ENCODE measurements at places on chromosomes 16 and 17.

DNA sequence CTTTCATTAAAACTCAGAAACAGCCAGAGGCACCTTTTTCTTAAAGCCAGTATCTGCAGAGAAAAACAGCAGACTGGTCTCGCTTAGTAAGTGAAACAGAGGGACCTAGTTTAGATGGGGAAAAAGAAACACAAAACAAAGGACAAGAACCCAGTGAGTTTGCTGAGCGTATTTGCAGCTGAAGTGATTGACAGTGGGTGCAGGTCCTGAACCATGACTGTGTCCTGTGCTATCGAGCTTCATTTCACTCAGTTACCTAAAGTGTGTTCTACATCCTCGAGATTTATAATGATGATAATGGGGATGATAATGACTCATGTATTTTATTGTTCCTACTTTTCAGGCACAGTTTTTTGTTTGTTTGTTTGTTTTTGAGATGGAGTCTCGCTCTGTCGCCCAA lies 31.7 kb upstream of the WFIKKN2 start:
- no peak for DNase-seq

GRCh38 chr16:54878301-54878700 lies 52.4 kb upstream of the IRX5 start:
- no peak for DNase-seq

DNA sequence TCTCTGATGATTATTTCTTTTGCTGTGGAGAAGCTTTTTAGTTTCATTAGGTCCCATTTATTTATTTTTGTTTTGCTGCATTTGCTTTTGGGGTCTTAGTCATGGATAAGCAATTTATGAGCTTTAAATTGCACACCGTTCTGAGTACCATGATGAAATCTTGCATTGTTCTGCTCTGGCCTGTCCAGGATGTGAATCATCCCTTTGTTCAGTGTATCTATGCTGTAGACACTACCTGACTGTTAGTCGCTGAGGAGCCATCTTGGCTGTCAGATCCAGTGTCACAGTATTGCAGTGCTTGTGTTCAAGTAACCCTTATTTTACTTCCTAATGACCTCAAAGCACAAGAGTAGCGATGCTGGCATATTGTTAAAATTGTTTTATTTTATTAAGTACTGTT lies 218.0 kb upstream of the CNTNAP4 start:
- no peak for DNase-seq

GRCh38 chr17:60439501-60439900 lies 17.2 kb downstream of the CHCT1 start:
- DNase-seq = no peak

DNA sequence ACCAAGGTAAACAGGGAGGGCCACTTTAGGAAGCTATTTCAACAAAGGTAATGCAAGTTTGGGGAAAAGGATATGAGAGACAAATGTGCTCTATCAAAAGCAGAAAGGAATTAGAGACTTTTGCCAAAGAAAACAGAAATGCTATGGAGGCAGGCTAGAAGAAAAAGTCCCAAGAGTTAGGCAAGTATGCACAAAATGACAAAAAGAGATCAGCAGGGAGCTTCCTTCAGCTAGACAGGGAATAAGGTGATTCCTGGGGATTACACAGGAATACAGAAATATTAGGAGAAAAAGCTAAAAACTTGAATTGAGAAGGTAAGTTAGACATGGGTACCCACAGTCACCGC lies 2.4 kb downstream of the FXR2 start:
- DNase-seq = no peak

GRCh38 chr16:51900221-51900780 lies 646.6 kb downstream of the TOX3 start:
- DNase-seq = no peak

GRCh38 chr16:28191364-28191960 lies 20.3 kb downstream of the XPO6 start:
- DNase-seq = no peak

GRCh38 chr17:40371261-40371929 lies 6.9 kb upstream of the GJD3 start:
- DNase-seq = peak; percentile 22

GRCh38 chr17:4899341-4900230 lies at the start of gene C17orf107:
C17orf107 (plus strand) TSS chr17:4899536; CDS start chr17:4899763, 227 bp downstream.
- DNase-seq = peak; percentile 92

- DNase-seq = no peak
Observed at GRCh38 chr17:30570191-30570590, 93.0 kb downstream of the GOSR1 start.

DNA sequence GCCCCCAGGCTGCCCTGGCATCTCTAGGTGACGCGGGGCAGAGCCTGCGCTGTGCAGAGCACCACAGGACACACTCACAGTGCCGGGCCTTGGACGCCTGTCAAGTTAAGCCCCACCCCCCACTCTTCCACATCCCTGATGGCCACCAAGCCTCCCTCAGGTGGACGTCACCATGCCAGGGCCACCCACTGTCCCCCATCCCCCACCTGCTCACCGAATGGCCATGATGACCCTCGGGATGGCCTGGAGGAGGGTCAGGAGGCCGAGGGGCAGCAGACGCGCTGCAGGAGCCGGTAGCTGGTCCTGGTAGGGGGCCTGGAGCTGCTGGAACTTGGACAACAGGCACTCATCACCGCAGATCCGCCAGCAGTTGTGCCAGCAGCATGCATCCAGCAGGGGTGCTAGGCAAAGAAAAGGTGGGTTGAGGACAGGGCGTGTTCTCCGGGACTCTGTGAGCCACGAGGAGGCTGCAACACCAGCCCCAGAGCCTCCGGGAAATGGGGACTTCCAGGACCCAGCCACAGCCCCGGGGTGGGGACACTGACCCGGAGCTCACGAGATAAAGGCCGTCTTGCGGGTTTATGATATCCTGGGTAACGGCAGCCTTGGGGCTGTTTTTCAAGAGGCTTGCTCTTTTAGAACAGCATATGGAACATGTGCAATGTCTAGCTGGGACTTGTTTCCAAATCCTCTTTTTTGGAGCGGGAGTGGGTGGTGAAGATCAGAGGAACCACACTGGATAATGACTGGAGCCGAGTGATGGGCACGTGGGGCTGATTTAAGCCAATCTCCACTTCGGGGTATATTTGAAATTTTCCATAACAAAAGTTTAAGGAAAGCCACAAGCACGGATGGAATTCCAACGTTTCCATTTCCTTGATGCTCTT lies 11.4 kb downstream of the C16orf95 start:
- no peak for DNase-seq

DNA sequence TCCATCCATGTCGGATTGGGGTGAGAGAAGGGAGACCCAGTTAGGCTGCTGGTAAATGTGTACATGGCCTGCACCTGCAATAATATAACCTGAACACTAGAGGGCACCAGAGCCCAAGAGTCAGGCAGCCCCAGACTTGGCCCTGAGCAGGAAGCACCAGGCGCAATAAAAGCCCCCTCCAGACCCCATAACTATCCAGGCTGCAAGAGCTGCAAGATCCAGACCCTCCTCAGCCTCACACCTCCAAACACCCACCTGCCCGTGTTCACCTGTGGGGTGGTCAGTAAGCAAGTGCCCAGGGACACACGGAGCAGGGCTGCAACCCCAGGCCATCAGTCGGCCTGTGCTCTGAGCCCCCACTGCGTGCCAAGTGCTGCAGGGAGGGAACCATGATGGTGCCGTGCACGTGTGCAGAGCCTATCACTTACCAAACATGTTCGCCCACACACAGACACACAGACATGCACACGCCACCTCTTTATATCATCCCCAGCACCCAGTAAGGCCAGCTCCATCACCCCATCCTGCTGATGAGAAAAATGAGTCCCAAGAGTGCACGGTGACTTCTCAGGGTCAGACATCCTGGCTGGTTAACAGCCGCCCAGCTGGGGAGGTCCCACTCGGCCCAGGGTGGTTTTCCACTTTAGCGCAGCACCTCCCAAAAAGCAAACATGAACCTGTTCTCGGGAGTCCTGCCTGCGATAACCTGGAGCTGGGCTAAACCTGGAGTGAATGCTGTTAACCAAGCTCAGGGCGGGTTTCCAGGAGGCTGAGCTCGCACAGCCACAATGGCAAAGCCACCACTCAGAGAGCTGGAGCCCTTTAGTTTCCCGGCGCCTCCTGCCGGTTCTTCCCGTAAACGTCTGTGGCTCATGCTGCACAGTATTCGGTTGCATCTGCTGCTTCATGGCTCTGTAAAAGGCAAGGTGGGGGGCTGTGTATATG lies 439.8 kb downstream of the SOX9 start:
- DNase-seq = peak; percentile 54

DNA sequence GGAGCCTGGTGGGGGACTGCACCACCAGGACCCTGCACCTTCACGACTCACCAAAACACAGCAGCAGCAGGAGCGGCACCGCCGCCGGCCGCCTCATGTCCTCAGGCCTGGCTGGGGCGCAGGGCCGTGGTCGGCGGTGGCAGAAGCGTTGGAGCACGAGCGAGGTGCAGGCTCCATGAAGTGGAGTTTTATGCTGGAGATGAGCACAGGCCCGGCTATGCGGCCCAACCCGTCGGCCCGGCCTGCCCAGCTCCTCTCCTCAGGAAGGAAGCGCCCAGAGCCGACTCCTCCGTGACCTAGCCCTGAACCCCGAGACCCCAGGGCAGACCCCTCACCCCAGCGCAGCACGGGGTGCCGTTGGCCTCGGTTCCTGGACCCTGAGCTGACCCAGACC lies at the start of gene PRSS27:
Gene PRSS27 (minus strand): TSS at position 161 of the 394 bp plus-strand sequence. CDS start 64 bp downstream, at position 97.
- no peak for DNase-seq

- DNase-seq = no peak
Observed at GRCh38 chr16:58152246-58152868, 23.2 kb upstream of the CFAP20 start.

DNA sequence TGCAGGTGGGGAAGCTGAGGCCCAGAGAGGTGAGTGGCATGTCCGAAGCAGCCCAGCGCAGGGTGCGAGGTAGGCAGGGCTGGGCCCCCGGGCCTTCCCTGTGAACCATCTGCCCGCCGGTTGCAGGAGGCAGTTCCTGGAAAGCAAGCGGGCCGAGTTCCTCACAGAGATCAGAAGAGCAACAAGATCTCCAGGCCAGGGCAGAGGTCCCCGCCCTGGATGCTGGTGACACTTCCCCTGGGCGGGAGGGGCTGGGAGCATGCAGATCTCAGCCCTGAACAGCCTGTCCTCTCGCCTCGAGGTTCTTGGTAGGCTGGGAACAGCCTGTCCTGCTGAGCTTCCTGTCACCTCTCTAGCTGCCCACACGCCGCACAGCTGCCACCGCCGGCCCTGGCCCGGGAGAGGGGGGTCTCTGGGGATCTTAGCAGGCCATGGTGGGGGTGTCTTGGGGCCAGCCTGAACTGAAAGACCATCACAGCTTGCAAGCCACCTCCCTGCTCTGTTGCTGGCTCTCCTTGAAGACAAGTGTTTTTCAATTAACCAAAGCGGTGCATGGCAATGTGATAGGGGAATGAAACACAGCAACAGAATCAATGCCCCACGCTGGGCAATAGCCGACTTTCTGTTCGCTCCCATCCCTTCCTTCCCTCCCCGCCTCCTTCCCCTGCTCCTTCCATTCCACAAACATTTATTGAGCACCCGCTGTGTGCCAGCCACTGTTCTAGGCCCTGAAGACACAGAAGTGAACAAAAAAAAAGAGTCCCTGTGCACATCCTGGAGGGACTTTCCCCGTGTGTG lies 31.7 kb downstream of the SOCS1 start:
- peak; percentile 66 for DNase-seq

GRCh38 chr17:55463600-55463999 lies 42.0 kb upstream of the MMD start:
- DNase-seq = no peak

DNA sequence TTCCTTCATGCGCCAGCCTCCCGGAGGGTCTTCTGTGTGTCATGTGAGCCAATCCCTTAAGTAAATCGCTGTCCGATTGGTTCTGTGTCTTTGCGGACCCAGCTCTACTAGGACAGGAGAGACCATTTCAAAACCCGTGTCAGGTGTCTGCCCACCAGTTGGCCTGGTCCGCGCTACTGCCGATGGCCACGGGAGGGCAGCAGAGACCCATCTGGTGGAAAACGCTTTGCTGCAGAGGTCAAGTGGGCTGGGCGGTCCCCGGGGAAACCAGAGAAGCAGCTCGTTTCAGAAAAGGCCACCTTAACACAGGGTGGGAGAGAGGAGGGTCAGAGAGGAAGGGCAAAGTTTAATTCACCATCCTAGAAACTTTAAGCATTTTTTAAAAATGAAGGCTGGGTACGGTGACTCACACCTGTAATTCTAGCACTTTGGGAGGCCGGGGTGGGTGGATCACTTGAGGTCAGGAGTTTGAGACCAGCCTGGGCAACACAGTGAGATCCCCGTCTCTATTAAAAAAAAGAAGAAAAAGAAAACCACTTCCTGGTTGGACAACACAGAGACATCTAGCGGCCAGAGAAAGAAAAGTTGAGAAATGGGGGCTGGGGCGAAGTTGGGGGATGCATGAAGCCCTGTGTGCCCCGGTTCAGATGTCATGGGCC lies 2.8 kb upstream of the CIBAR2 start:
- DNase-seq = peak; percentile 81

- no peak for DNase-seq
Observed at GRCh38 chr17:18129041-18129502, 20.5 kb downstream of the MYO15A start.

GRCh38 chr17:55152236-55152635 lies 112.5 kb upstream of the HLF start:
- DNase-seq = no peak
